ENCODE measurements at places on chromosomes 2 and 18.

DNA sequence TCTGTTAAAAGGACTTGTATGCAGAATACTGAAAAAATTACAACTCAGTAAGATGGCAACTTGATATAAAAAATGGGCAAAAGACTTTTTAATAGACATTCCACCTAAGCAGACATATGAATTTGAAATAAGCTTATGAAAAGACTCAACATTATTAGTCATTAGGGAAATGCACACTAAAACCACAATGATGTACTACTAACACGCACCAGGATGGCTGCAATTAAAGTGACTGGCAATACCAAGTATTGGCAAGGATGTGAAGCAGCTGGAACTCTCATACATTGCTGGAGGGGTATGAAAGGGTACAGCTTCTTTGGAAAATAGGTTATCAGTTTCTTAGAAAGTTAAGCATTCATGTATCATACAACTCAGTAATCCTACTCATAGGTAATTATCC, 3.2 kb upstream of the ENOSF1 start:
- DNase-seq = no peak

DNA sequence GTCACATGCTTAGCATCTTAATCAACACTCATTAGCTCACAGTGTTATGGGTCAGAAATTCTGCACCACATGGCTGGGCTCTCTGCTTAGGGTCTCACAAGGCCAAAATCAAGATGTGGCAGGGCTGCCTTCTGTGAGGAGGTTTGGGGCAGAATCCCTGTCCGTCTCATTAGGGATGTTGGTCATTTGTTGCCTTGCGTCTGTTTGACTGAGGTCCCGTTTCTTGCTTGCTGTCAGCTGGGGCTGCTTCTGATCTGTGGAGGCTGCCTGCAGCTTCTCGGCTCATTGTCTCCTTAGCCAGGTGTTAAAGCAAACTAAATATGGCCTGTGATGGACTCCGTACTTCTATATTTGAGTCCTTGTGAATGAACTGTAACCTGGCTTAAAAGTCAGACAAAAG, 146.5 kb downstream of the NDUFA10 start:
- no peak for DNase-seq

DNA sequence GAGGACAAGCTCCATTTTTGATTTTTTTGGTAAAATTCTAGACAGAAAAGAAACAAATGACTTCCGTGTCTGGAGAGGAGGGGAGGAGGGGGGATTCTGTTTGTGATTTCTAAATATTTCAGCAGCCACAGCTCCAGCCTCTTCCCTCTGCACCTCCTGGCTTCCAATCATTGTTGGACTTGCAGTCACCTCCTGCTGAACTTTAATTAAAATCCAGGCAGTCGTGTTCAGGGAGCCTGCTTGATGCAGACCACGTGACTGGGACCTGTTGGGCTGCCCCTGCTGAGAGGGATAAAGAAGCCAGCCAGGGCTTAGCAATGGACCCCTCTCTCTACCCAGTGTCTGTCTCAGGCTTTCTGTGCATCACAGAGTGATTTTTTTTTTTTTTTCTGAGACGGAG, 115.1 kb downstream of the SH3BP4 start:
- DNase-seq = no peak

DNA sequence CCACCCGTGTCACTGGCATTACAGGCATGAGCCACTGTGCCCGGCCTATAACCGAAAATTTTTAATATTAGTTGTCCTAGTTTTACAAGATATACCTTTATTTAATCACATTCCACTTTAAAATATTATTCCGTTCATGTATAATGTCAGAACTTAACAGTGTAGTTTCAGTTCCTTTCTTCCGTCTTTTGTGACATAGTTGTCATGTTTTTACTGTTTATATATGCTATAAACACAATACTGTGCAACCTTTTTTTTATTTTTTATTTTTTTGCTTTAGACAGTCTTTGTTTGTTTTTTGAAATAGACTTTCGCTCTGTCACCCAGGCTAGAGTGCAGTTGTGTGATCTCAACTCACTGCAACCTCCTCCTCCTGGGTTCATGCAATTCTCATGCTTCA, 129.5 kb upstream of the TTC27 start:
- no peak for DNase-seq

- DNase-seq = no peak
Observed at GRCh38 chr2:96181529-96181928, 27.1 kb downstream of the STARD7 start.

DNA sequence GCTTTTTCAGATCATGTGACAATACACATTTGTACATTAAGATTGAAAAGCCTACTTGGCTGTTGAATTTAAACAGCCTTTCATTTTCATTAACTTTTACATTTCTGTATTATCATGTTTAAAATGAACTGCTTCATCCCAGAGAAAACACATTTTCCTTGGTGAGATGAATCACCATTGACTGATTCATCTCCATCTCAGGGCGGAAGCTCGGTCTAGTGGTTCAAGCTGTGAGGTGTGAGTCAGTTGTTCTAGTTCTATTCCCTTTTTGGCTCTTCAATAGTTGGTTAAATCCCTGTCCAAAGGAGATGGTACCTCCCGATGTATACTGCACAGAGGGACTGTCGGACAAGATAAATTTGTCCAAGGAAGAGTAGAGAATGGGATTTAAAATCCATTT, 189.7 kb downstream of the ADCYAP1 start:
- no peak for DNase-seq

DNA sequence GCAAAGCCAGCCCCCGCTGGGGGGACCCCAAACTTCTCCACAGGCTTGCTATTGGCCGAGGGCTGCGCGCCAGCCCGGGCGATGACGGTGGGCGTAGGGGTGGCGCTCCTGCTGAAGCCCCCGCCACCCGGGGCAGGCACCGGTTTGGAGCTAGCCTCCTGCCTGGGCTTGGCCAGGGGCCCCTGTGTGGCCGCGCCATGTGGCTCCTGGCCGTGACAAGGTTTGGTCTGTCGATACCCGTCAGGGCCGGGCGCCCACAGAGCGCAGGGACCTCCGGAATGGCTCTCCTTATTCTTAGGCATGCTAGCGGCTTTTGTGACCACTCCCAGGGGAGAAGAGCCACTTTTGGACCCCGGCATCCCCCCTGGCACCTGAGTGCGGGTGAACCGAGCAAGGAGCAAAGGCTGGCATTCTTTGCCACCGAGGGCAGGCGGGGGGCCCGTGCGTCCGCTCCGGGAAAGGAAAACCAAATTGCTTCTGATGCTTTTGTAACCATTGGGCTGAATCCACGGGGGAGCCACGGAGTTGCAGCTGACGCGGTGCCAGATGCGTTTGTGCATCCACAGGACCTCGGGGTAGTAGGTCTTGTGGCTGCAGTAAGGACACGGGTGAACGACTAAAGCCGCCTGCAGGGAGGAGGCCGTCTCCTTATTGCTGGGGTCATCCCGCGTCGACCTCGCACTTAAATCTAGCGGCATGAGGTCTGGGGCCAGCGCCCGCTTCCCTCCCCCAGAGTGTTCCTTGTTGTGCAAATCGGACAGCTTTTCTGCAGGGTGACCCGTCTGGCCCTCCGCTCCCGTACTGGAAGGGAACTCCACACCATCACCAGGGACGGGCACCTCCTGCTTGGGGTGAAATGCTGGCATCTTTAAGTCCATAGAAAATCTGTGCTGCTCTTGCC, 115.6 kb downstream of the ZNF516 start:
- no peak for DNase-seq

- DNase-seq = no peak
Observed at GRCh38 chr2:189412330-189412953, 28.8 kb upstream of the WDR75 start.

- no peak for DNase-seq
Observed at GRCh38 chr2:223104336-223105132, 52.5 kb downstream of the KCNE4 start.

GRCh38 chr18:8020132-8020846, 453.2 kb downstream of the PTPRM start:
- no peak for DNase-seq

Data from left ventricle myocardium superior (tissue), 1 donor.